ENCODE measurements at places on chromosomes 12 and 14.

- DNase-seq = peak; percentile 73
Measured at GRCh38 chr12:57896434-57897201, 44.7 kb upstream of the ATP23 start.

GRCh38 chr12:43357141-43357540, 194.9 kb downstream of the ADAMTS20 start:
- DNase-seq = no peak

- no peak for DNase-seq
Measured at GRCh38 chr12:85963326-85963725, 89.2 kb downstream of the NTS start.

DNA sequence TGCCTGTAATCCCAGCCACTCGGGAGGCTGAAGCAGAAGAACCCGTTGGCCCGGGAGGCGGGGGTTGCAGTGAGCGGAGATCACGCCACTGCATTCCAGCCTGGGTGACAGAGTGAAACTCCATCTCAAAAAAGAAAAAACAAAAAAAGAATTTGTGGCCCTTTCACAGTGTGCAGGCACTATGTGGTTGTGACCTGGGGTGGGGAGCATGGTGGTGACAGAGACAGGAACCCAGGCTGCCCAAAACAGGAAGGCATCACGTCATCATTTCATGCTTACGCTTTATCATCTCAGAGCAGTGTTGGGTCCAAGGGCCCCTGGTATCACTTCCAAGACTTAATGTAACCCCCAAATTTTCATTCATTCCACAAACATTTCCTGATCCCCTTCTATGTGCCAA, 175.7 kb upstream of the GSC start:
- DNase-seq = no peak

GRCh38 chr12:33192226-33192625, 247.4 kb downstream of the SYT10 start:
- DNase-seq = no peak

Measured in putamen (tissue), 1 donor.